ENCODE measurements at places on chromosomes 1 and 21.

- DNase-seq, result no peak
These were observed 127.9 kb downstream of the ZNF326 start for GRCh38 chr1:90122654-90123340.

DNA sequence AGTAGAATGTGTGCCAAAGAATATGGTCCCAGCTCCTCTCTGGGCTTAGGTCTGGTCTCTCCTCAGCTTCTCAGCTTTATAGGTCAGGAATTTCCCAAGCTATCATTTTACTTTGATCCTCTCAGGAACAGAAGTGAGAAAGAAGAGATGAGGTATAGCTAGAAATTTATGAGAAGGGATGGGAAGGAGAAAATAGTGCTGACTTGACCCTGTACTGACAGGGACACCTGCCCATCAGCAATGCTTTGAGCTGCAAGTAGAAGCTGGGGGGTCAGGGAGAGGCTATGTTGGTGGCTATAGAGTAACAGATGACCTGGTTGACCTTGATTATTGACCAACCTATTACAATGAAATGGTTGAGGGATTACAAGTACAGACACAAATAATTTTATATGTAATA, 75.0 kb downstream of the XCL2 start:
- DNase-seq, result no peak

GRCh38 chr1:222048094-222048595, 306.3 kb upstream of the DUSP10 start:
- DNase-seq, result no peak

DNA sequence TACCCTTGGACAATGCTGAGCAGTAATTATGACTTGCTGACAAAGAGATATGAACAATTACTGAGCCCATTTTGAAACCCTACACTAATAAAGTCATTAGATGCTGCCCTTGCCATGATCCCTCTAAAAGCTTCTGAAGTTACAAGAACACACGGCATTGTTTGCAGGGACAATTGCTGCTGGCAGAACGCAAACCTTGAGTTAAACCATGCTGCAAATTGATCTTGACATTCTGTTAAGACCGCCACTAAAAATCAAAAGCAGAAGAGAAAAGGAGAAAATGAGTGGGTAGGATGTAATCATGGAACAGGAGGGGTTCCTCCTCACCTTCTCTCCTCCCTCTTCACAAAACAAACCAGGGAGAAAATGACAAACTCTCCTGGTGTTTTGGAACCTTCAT, 136.2 kb upstream of the DMRTA2 start:
- no peak for DNase-seq

GRCh38 chr1:13510499-13510898, 3.3 kb downstream of the LRRC38 start:
- no peak for DNase-seq

DNA sequence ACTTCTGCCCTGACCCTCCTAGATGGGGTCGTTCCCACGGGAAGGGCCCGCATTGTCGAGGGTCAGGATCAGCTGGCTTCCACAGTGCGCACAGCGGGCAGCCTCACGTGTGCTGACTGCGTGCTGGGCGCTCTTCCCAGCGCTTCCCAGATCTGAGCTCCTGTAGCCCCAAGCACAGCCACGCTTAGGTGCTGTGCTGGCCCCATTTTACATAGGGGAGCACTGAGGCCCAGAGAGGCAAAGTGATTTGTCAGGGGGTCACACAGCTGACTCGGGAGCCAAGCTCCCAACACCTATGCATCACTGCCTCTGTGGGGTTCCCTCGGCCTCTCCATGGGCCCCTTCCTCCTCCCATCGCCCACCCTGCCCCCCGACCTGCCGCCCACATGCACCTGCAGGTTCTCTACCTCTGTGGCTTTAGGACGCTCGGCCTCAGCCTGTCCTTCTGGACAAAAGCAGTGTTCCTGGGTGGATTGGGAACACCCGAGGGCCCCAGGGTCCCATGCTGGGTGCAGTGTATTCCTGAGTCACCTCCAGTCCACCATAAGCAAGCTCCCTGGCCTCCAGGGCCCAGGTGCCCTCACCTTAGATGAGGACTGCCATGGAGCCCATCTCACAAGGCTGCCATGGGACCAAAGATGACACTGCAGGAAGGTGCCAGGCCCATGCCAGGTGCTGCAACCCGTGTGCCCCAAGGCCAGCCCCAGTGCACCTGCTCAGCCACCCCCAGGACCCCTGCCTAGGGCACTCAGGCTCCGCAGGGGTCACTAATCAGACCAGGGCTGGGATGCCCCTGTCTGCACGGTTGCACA, 23.3 kb downstream of the TFF3 start:
- no peak for DNase-seq

- DNase-seq, result no peak
These were observed 92.5 kb upstream of the C21orf91 start for GRCh38 chr21:17911628-17912027.

GRCh38 chr21:33931799-33932390, 16.3 kb upstream of the ATP5PO start:
- no peak for DNase-seq

- no peak for DNase-seq
These were observed 38.3 kb downstream of the YY1AP1 start for GRCh38 chr1:155650231-155650757.

GRCh38 chr1:228316589-228317387, 89.8 kb downstream of the TRIM11 start:
- no peak for DNase-seq

- no peak for DNase-seq
These were observed 22.2 kb downstream of the MRPL39 start for GRCh38 chr21:25584833-25585676.

- no peak for DNase-seq
These were observed 15.4 kb downstream of the FLVCR1 start for GRCh38 chr1:212873518-212873917.

- DNase-seq, result no peak
These were observed 250.0 kb downstream of the PCP4 start for GRCh38 chr21:40117236-40117635.

DNA sequence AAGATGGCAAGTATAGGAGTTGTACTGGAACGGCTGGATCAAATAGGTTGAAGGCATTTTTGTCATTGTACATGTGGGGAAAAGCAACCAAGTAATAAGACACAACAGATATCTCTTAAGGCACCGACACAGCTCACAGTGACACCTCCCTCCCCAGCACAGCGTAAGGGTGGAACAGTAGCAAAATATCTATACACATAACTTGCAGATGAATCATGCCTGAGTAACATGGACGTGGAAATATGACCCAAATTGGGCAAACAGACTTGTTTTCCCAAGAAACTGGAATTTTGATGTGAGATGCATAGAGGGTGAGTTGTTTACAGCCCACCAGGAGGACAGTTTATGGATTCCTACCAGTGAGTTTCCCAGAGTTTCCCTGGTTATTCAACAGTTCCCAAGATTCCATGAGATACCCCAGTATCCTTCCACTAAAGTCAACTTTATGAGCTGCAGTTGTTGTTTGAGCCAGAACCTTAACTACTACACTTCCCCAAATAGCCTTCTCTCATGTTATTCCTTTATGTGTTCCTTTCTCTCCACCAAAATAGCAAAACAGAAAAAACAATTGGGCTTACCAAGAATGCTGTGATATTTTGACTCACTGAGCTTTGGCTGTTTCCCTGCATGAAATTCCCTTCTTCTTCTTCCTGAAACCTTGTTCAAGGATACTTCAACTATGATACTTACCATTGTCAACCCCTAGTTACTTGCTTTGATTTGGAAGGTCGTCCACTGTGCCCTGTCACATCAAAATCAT, 7.1 kb upstream of the DR1 start:
- no peak for DNase-seq
